ENCODE measurements at places on chromosomes 6 and 20. TPM values are rescaled to one million over a fixed set of nuclear protein-coding genes. Genes with fewer than 3 reads are reported as not detected.

DNA sequence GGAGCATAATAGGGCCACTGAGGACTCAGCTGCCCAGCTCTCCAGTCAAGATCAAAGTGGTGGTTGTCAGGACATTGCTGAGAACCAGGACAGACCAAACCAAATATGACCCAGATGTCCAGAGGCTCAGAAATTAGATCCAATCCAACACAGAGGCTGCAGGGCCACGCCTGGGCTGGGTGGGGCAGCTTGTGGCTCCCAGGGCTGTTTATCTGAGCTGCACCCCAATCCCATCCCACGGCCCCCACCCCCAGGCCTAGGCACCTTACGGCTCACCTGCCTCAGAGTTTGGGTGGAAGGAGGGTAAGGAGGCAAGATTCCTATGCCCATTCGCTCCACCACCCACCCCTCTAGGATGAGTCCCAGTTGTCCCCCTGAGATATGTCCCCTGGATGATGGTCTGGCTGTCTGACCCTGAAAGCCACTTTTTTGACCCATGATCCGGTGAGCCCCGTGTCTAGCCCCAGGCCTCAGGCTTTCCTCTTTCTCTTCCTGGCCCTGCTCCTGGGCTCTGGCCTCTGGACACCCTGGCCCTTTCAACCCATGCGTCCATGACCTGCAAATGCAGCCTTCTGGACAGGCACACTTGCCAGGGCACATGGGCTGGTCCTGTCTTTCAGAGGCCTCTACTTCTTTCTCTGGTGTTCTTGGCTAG lies 40.0 kb downstream of the CPXM1 start:
- no peaks in the 10 kb centered on the region for H3K4me1 ChIP-seq
- no peak overlapping the region for H3K27ac ChIP-seq
- peaks cover 49% of the 10 kb centered on the region for H3K27me3 ChIP-seq
- no peak for DNase-seq
- no peaks in the 10 kb centered on the region for H3K36me3 ChIP-seq

- DNase-seq: peak; percentile 69
- H3K27me3 ChIP-seq: no peaks in the 10 kb centered on the region
- peak within 1 kb of the TSS; percentile 81 for H3K27ac ChIP-seq
Observed at GRCh38 chr6:133241086-133241900, at the start of gene EYA4. EYA4 (plus strand) TSS chr6:133241357; CDS start chr6:133274781, 33,424 bp downstream.

GRCh38 chr6:26432627-26433201 lies 7.6 kb upstream of the BTN3A3 start:
- no peaks in the 10 kb centered on the region for H3K27me3 ChIP-seq
- H3K36me3 ChIP-seq: peaks cover 7% of the 10 kb centered on the region
- H3K4me3 ChIP-seq: no peak overlapping the region
- DNase-seq: no peak

DNA sequence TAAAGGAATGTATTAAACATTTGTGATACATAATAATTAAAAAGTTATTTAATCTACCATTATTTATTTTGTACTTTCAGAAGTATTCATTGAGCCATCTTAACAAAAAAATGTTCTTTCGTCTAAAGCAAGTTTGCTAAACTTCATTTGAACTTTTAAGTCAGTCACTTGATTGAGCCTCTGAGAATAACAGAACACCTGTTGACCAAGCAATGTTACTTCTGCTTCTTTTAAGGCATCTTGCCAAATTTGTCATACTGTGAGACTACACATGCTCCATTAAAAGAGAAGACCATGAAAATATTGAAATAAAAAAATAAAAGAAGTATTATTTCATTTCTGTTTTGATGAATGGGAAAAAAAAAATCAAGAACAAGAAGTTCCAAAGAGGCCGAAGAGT lies 141.8 kb upstream of the BMP5 start:
- H3K27ac ChIP-seq: no peak overlapping the region
- peaks cover 16% of the 10 kb centered on the region for H3K27me3 ChIP-seq
- no peak overlapping the region for H3K4me3 ChIP-seq

Gene C20orf96
- 7.3 TPM for total RNA-seq

Gene AFG1L
- total RNA-seq: 7.1 TPM

Gene KATNA1
- total RNA-seq: 13.1 TPM

DNA sequence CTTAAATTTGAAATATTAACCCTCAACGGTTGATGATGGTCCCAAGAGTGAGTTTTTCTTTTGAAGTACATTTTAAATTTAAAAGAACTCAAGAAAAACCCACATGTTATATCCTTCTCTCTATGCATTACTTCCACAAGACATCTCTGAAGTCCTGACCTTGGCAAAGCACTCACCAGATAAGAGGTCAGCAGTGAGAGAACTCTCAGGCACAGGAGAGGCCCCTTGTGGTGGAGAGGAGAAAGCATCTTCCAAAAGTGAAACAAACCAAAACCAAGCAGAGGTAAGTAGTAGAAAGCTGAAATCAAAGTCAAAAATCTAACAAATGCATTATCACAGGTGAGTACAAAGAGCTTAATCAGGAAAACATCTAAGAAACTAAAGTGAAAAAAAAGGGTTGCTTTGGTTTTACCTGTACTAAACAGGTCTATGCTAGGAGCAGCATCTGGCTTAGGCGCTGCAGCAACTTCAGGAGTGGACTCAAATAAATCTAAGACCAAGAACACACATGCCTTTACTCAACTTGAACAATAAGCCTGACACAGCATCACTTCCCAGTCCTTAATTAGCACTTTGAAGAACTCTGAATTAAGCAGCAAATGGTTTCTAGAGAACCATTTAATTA lies 80.5 kb downstream of the PRSS35 start:
- peak; percentile 31 for DNase-seq
- H3K27ac ChIP-seq: no peak overlapping the region
- H3K4me3 ChIP-seq: no peak overlapping the region
- no peaks in the 10 kb centered on the region for H3K36me3 ChIP-seq
- H3K27me3 ChIP-seq: no peaks in the 10 kb centered on the region
- H3K4me1 ChIP-seq: no peaks in the 10 kb centered on the region

DNA sequence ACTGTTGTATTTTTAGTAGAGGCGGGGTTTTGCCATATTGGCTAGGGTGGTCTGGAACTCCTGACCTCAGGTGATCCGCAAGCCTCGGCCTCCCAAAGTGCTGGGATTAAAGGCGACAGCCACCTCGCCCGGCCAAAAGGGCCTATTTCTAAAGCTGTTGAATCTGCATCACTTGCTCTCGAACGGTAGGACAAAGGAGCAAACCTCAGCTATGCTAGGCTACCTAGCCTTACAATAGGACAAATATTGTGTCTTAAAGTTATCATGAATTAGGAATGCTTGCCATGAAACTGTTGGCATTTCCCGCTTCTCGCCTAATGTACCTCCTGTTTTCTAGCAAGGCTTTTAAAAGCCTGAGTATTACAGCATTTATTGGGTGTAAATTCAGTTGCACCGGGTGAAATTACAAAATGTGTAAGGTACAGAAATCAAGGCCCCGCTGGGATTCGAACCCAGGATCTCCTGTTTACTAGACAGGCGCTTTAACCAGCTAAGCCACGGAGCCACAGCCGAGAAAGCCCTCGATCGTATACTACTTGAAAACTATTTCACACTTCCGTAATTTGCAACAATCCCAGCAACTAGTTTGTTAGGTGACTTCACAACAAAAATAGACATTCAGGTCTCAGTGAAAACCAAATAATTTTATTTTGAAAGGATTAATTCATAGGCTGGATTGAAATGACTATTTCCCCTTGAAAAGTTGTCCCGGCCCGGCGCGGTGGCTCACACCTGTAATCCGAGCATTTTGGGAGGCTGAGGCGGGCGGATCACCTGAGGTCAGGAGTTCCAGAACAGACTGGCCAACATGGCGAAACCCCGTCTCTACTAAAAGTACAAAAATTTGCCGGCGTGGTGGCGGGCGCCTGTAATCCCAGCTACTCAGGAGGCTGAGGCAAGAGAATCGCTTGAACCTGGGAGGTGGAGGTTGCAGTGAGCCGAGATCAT lies 211.6 kb upstream of the ZNF184 start:
- H3K27me3 ChIP-seq: no peaks in the 10 kb centered on the region
- H3K4me1 ChIP-seq: peaks cover 14% of the 10 kb centered on the region
- H3K36me3 ChIP-seq: peaks cover 28% of the 10 kb centered on the region
- no peak overlapping the region for H3K4me3 ChIP-seq
- DNase-seq: peak; percentile 88

Gene CGA
- not detected for total RNA-seq

GRCh38 chr6:6386010-6386409 lies 65.5 kb upstream of the F13A1 start:
- H3K36me3 ChIP-seq: no peaks in the 10 kb centered on the region
- H3K27me3 ChIP-seq: peaks cover 12% of the 10 kb centered on the region
- no peak for DNase-seq
- H3K27ac ChIP-seq: no peak overlapping the region
- H3K4me1 ChIP-seq: no peaks in the 10 kb centered on the region

GRCh38 chr6:28117386-28118050 lies 6.9 kb upstream of the ZSCAN16 start:
- H3K27me3 ChIP-seq: no peaks in the 10 kb centered on the region
- H3K36me3 ChIP-seq: no peaks in the 10 kb centered on the region
- DNase-seq: no peak
- no peak overlapping the region for H3K4me3 ChIP-seq
- no peak overlapping the region for H3K27ac ChIP-seq

DNA sequence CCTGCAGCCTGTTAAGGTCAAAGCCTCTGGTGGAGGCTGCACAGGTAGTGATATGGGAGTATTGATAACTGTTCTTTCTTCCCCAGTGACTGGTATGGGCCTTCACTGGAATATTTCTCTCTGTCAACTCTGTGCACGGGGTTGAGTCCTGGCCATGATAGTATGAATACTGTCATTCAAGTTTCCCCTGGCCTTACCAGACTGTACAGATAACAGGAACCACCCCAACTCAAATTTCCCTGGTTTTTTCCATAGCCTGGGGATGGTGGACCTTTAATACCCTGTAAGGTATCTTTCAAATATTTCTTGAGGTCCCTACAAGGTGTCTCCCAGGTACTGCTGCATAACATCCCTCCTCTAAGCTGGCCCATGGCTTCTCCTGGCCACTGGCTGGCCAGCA lies 51.4 kb upstream of the TNFAIP3 start:
- no peaks in the 10 kb centered on the region for H3K27me3 ChIP-seq
- no peak overlapping the region for H3K4me3 ChIP-seq
- no peak overlapping the region for H3K27ac ChIP-seq
- no peak for DNase-seq

GRCh38 chr6:84492241-84493165 lies 265.1 kb upstream of the CEP162 start:
- DNase-seq: no peak
- no peaks in the 10 kb centered on the region for H3K27me3 ChIP-seq
- H3K4me3 ChIP-seq: no peak overlapping the region
- no peaks in the 10 kb centered on the region for H3K4me1 ChIP-seq
- H3K36me3 ChIP-seq: peaks cover 4% of the 10 kb centered on the region

DNA sequence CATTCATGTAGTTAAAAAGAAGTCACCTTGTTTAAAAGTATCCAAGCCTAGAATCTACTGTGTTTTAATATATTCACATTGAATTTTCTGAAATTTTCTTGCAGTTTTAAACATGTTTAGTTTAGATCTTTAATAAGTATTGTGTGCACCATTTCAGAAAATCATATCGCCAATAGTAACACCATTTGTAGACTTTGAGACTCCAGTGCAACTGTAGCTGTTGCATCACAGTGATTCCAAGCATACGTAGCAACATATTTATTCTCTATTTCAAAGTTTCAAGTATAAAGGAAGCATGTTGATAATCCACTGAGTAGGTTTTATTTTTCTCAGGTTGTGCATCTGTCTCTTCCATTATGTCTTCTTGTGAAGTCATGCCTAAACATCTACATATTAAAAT lies 46.4 kb downstream of the HMGN3 start:
- DNase-seq: no peak
- no peaks in the 10 kb centered on the region for H3K4me1 ChIP-seq
- no peaks in the 10 kb centered on the region for H3K36me3 ChIP-seq
- H3K4me3 ChIP-seq: no peak overlapping the region
- H3K27me3 ChIP-seq: no peaks in the 10 kb centered on the region

DNA sequence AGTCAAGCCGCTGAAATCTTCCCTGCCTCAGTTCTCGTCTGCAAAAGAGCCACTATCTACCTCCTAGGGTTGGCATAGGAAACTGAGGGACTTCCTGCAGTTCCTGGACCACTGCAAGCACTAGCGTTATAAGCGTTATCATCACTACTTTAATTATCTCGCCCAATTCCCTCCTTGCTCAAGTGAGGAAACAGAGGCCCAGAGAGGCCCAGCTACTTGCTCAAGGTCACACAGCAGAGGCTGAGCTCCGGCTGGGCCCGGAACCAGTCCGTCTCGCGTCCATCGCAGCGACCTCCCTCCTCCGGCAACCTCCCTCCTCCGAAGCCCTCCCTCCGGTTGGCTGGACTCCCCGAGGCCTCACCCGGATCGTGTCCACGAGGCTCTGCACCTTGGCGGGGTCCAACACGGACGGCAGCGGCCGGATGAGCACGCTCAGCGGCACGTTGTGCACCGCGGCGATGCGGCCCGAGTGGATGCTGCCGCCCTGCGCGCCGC lies 338 bp downstream of the SRXN1 start:
- H3K36me3 ChIP-seq: peaks cover 29% of the 10 kb centered on the region
- peak overlapping the region; percentile 19 for H3K27ac ChIP-seq
- peak overlapping the region; percentile 83 for H3K4me3 ChIP-seq
- peak; percentile 20 for DNase-seq
- peaks cover 8% of the 10 kb centered on the region for H3K27me3 ChIP-seq

- H3K27me3 ChIP-seq: no peaks in the 10 kb centered on the region
- no peaks in the 10 kb centered on the region for H3K4me1 ChIP-seq
- no peaks in the 10 kb centered on the region for H3K36me3 ChIP-seq
- no peak overlapping the region for H3K27ac ChIP-seq
- no peak overlapping the region for H3K4me3 ChIP-seq
Observed at GRCh38 chr6:79137671-79138070, 59.6 kb upstream of the PHIP start.

GRCh38 chr6:151566557-151566956 lies 72.7 kb downstream of the CCDC170 start:
- DNase-seq: no peak
- no peaks in the 10 kb centered on the region for H3K36me3 ChIP-seq
- H3K4me1 ChIP-seq: no peaks in the 10 kb centered on the region
- no peaks in the 10 kb centered on the region for H3K27me3 ChIP-seq
- no peak overlapping the region for H3K4me3 ChIP-seq
- H3K27ac ChIP-seq: no peak overlapping the region

- DNase-seq: peak; percentile 48
- H3K27me3 ChIP-seq: no peaks in the 10 kb centered on the region
- peak overlapping the region; percentile 94 for H3K4me3 ChIP-seq
- H3K4me1 ChIP-seq: peaks cover 22% of the 10 kb centered on the region
- H3K36me3 ChIP-seq: peaks cover 35% of the 10 kb centered on the region
- peak overlapping the region; percentile 98 for H3K27ac ChIP-seq
Observed at GRCh38 chr6:121436960-121437850, 1.8 kb downstream of the GJA1 start.

- H3K4me3 ChIP-seq: no peak overlapping the region
- no peaks in the 10 kb centered on the region for H3K36me3 ChIP-seq
- H3K27me3 ChIP-seq: peaks cover 53% of the 10 kb centered on the region
- no peaks in the 10 kb centered on the region for H3K4me1 ChIP-seq
Observed at GRCh38 chr6:31614075-31614619, 887 bp upstream of the AIF1 start.

Gene PRPH2
- not detected for total RNA-seq

- H3K27ac ChIP-seq: no peak overlapping the region
- H3K4me1 ChIP-seq: no peaks in the 10 kb centered on the region
- peak; percentile 12 for DNase-seq
- no peaks in the 10 kb centered on the region for H3K27me3 ChIP-seq
- no peak overlapping the region for H3K4me3 ChIP-seq
Observed at GRCh38 chr20:24149881-24150307, 161.3 kb upstream of the GGTLC1 start.
